ENCODE measurements at places on chromosomes 7 and 10.

GRCh38 chr10:30540276-30540675 is 89.3 kb downstream of the LYZL2 start:
- DNase-seq: no peak

DNA sequence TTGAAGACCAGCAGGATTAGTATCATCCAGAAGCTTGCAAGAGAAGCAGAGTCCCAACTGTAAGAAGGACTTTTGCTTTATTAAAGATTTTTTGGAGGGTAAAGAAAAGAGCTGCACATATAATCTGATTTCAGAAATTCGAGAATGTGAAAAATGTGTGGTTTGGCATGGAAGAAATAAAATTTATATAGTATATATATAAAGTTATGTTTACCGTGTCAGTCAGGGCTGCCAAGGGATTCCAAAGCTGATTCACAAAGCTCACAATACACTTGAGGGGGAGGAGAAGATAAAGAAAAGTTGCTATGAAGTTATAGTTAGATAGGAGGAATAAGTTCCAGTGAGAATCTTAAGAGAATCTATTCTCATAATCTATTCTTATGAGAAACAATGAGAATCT is 231.8 kb upstream of the CACNA2D1 start:
- DNase-seq: no peak

DNA sequence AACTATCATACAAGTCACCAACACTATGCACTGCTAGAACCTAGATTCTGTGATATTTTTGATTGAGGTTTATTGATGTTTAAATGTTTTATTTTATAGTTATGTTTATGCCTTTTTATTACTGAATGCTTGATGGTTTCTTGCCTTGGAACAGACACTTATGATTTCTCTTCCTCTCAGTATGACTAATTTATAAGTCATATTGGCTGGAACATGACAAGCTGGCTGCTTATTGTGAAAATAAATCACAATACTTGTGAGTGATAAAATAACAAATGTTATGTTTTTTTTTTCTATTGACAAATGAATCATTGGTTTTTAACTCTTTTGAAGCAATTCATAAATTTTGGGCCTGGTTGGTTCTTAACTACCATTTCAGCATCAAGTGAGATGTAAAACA is 142.0 kb upstream of the MALRD1 start:
- DNase-seq: no peak

DNA sequence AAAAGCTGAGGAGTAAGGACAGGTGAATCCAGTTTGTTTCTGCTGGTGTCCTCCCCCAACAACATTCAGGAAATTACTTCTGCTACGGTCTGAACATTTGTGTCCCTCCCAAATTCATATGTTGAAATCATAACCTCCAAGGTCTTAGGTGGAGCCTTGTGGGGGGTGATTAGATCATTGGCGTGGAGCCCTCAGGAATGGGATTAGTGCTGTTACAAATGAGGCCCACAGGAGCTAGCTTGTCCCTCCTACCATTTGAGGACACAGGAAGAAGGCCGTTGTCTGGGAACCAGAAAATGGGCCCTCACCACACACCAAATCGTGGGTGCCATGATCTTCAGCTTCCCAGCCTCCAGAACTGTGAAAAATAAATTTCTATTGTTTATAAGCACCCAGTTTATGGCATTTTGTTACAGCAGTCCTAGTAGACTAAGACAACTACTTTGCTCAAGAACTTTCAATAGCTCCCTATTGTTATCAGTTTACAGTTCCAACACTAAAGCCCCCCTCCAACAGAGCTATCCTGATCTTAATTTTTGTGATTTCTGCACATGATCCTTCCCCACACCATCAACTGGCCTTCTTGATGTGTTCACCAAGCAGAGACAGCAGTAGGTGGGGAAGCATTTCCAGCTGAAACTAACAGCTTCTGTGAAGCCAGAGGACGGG is 2.1 kb upstream of the LRMDA start:
- DNase-seq: no peak

DNA sequence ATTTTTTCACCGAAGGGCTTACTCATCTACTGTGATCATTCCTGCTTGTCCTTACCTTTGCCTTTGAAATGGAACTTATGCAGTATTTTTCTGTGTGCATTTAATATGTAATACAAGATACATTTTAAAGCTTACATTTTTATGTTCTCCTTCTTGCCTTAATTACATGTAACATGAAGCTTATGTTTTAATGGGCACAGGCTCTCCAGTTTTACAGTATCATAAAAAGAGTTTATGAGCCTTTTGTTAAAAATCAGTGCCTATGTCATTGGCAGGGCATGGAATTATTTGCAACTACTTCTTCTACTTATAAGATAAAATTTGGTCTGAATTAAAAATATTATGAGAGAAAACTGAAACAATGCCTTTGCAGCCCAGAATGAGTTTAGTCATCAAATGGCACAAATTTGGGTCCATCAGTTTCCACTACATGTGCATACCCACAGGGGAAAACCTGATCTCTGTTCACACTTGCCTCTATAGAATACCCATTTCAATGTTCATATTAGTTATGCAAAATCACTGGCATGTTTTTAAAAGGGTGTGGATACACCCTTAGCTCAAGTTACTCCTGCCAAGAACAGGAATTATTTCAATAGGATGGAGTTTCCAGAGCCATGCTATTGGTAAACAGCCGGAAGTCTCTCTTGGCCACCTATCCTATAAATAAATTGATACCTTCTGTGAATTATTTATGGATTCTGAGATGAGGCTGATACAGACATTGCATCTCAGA is 27.9 kb upstream of the WNT16 start:
- no peak for DNase-seq

- no peak for DNase-seq
Observed at GRCh38 chr7:65809259-65809981, 63.5 kb upstream of the VKORC1L1 start.

DNA sequence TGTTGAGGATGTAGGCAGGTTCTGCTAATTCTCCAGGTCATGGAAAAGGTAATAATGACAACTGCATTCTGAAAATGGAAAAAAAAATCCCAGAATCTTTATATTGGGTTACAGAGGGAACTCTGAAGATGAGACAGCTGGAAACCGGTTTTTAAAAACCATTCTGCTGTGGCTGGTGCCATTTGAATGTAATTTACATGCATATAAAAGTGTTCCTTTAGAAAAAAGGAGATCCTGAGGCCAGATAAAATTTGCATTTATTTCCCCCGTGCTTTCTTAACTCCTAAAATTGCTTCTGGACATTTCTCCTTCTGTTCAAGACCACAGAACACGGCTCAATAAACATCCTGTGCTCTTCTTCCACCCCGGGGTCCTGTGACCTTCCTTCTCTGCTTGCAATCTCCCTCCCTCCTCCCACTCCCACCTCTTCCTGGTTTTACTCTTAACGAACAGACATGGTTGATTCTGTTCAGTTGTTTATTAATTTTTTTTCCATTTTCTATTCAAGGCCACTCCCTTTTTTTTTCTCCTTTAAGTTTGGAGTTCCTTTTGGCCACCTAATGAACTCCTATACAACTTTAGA is 41.6 kb downstream of the SH2D4B start:
- no peak for DNase-seq

DNA sequence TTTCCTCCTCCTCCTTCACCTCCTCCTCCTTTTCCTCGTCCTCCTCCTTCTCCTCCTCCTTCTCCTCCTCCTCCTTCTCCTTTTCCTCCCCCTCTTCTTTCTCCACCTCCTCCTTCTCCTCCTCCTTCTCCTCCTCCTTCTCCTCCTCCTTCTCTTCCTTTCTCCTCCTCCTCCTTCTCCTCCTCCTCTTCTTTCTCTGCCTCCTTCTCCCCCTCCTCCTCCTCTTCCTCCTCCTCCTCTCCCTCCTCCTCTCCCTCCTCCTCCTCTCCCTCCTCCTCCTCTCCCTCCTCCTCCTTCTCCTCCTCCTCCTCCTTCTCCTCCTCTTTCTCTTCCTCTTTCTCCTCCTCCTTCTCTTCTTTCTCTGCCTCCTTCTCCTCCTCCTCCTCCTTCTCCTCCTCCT is 13.6 kb downstream of the PLXNA4 start:
- DNase-seq: no peak

DNA sequence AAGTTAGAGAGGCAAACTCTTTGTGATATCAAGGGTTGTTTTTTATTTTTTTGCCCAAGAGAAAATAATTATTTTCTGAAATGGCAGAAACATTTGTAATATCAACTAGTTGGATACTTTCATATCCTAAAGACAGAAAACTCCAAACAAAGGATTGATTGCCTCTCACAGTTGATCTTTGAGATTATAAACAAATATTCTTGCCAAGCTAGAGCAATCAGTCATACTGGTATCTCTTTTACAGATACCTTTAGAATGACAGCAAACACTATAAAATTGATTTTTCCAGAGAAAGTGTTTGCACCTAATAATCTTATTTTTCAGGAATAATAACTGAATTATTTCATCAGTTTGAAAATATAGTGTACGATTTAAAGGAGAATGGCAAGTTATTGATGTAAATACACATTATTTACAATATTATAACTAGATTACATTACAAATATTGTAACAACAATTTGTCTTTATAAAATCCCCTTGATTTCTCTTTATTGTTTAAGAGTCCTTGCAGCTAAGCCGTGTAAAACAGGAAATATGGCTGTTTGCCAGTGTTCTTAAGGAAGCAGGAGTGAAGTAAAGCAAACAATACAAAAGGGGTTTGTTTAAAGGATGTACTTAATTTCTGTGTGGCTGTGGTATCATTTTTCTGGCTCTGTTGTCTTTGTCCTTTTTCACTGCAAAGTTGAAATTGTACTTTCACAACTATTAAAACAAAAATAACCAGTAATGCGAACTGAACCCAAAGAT is 58.4 kb downstream of the MAPK8 start:
- no peak for DNase-seq

- DNase-seq: no peak
Observed at GRCh38 chr10:97279121-97279815, 13.2 kb downstream of the ARHGAP19 start.

GRCh38 chr10:80697926-80698325 is 160.2 kb downstream of the SH2D4B start:
- no peak for DNase-seq

GRCh38 chr10:92789786-92790185 is 58.5 kb upstream of the EXOC6 start:
- DNase-seq: no peak

DNA sequence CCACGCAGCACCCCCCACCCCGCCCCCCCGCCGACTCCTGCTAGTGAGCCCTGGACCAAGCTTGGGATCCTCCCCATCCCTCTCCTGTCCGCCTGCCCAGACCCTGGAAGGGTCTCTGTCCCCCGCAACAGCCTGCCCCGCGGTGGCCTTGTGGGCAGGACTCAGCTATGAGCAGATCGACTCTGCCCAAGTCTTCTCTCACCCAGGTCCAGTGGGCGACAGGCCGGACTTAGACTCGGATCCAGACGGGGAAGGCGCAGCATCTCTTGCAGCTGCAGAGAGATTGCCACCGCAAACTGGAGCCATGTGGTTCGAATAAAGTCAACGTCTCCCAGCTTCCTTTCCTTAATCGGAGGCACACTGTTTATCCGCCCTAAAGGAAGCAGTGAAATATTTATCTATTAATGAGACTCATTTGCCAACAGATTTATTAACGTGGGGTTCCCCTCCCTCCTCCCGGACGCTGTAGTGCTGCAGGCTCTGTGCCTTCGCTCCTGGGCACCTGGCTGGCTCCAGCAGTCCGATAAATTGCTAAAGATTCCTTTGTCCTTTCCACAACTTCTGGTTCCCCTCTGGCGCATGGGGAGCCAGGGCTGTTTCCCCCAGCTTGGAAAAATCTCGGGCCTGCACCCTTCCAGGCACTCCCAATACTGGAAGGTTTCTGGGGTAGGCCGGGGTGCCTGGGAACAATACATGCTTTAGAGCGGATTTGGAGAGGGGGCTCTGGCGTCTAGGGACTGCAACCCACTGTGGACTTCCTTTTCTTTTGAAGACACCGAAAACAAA is 634 bp upstream of the HOXA7 start:
- DNase-seq: no peak

- no peak for DNase-seq
Observed at GRCh38 chr10:120098232-120098930, 205.9 kb downstream of the SEC23IP start.

DNA sequence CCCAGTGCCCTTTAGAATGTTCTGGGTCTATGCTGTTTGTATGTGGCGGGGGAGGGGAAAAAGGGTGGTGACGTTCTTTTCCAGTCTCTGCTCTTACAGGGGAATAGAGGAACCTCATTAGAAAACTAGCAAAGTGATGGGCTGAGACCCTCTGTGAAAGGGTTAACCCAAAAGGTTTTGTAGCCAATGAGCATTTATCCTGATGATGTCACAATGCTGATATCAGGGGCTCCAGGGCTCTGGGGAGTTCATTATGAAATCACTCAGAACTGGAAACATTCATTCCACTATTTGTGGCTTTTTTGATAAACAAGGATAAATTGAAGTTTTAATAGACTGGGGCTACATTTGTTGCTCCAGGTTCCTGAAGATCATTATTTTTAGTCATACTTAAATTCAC is 71.7 kb downstream of the ARID5B start:
- no peak for DNase-seq

DNA sequence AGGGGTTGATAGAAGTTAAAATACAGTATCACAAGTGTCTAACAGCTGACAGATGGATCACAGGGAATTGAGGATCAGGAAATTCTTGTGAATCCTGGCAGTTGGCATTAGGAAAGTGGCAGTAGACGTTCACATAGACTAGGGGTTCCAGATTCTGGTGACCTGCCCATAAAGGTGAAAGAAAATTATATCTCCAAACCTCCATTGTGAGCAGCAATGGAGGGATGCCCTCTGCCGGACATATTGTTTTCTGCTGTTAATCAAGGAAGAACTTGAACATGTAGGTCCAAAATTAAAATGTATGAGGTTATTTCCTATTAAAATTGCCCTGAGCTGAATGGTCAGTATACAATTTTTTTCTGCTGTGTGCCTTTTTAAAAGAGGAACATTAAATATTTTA is 5.1 kb downstream of the NME8 start:
- DNase-seq: no peak

DNA sequence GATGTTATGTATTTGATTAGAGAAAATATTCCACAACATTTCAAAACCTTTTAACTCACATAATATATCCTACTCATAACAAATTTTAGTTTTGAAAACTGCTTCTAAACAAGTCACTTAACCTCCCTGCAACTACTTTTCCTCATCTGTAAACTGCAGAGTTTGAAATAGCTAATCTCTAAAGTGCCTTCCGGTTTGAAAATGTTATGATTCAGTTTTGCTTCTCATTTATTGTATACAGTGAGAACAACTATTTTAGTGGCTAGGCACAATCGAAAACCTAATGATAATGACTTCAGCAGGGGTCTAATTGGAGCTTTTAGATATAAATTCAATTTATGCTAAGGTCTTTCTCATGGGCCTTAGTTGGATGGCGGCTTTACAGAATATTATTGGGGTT is 30.7 kb upstream of the TEX47 start:
- no peak for DNase-seq

DNA sequence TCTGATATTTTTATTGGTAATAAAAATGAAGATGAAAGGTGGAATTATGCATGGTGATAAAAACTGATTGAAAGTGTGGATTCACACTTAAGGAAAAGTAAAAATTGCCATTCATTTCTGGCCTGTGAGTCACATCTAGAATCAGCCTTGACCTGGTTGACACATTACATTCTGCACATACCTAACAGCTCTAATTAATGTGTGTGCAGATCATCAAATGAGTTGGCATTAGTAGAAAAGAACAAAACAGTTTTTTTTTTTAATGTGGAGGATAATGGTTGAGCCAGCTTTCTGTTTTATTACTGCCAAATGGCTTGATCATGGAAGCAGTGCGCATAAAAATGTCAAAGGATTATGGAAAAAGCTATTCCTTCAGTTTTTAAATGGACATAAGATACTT is 142.6 kb upstream of the TMEM196 start:
- no peak for DNase-seq

- no peak for DNase-seq
Observed at GRCh38 chr10:62893036-62893435, 76.9 kb upstream of the EGR2 start.

- DNase-seq: no peak
Observed at GRCh38 chr10:89390476-89391225, 1.8 kb upstream of the IFIT1 start.
